Mammary epithelial cell (primary cell): ENCODE measurements at places on chromosomes 5 and 9. TPM values are rescaled to one million over a fixed set of nuclear protein-coding genes. Genes with fewer than 3 reads are reported as not detected.

Gene PKD2L2
- total RNA-seq, result not detected in 2 replicates

Gene ARHGEF37
- total RNA-seq, result 6.9 and 11.0 TPM in 2 replicates

Gene C5
- total RNA-seq, result 1.6 TPM in 2 replicates

Gene CDKN2A
- total RNA-seq, result 34.1 and 41.0 TPM in 2 replicates

Gene PCDH12
- 0.69 and 1.2 TPM in 2 replicates for total RNA-seq

Gene C7
- not detected for total RNA-seq

Gene CCDC192
- not detected for total RNA-seq

Gene PCDHGB6
- total RNA-seq, result 1.2 and 1.3 TPM in 2 replicates

Gene RMRP
- total RNA-seq, result 114,057 TPM
